ENCODE measurements at places on chromosomes 6 and 20. TPM values are rescaled to one million over a fixed set of nuclear protein-coding genes. Genes with fewer than 3 reads are reported as not detected.

Gene HDAC2
- total RNA-seq = 43.3 TPM

Gene CYP21A2
- total RNA-seq = 0.63 TPM

Gene NRSN1
- total RNA-seq = not detected

- no peak for DNase-seq
Measured at GRCh38 chr20:57860576-57860975, 150.8 kb upstream of the PMEPA1 start.

- DNase-seq = no peak
Measured at GRCh38 chr6:70894001-70894400, 62.9 kb downstream of the B3GAT2 start.

GRCh38 chr6:112305795-112306564, 41.1 kb upstream of the RFPL4B start:
- DNase-seq = no peak

DNA sequence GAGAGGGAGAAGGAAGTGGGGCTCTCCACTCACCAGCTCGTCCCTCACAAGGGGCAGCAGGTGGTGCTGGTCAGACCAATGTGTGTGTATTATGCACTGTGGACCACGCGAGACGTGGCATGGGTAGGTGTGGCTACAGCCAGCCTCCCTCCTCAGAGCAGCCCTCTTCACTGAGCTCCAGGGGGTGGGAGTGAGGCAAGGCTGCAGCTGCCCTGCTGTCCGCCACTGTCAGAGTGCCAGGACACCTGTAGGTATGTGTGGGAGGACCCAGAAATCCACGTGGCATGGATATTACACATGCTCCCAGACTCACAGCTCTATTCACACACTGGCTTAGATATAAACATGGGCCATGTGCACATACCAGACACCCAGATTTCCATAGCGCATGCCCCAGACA, 90.3 kb downstream of the VEGFA start:
- DNase-seq = no peak

DNA sequence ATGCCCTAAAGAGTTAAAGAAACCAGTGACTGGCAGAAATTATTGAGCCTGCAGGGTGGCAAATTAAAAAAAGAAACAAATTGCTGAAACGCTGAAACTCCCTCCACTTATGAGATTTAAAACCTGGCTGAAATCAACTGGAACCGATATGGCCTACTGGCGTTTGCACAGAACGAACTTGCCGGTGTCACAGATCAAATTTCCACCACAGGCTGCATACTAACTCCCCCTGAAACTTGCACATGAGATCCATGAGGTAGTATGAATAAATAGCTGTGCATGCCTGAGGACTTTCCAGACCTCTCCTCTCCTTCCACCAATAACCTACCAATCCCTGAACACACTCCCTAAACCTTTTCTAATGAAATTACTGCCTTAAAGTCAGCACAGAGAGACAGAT, 150.4 kb downstream of the RNGTT start:
- DNase-seq = no peak

DNA sequence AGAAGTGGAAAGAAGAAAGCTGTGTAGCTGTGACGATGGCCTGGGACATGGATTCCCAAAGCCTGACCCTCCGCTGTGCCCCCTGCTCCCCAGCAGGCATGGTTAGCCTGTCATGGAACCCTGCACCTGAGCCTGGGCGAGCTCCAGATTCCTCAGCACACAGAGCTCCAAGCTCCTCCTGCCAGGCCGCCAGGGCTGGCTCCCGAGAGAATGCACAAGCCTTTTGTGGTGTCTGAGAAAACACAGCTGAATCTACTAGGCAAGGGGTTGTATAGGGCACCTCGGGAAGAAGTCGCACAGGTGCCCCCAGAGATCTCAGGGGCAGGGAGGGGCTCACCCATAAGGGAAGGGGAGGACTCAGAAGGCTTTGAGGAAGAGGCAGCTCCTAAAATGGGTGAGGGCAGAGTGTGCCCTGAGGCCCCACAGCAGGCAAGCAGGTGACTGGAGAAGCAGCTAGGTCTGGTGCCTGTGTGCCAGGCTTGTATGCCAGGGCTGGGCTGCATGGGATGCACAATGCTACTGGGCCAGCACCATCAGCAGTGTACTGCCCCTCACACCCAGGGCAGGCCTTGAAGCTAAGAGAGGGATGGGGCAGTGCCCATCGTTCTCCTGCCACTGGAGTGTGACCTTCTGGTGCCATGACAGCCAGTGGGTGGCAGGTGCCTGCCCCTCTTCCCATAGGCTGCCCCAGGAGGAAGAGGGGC, 64.3 kb upstream of the CD93 start:
- DNase-seq = no peak

DNA sequence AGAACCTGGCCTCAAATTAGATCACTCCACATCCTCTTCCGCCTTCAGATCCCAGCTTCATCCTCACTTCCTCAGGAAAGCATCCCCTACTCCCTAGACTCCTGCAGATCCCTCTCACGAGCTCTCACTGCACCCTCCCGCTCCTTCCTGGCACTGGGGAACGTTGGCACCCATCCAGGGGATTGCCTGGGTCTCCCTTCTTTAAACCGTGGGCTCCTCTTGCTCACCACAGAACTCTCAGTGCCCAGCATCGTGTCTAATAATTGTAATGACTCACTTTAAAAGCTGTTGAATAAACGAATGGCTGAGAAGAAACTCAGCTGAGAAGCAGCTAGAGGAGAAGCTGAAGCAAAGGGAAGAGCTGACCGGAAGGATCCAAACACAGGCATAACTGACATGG, 20.4 kb downstream of the ZC3H12D start:
- no peak for DNase-seq

GRCh38 chr20:49001741-49002140, 44.4 kb upstream of the CSE1L start:
- DNase-seq = no peak

Gene SCRT2
- not detected for total RNA-seq

Gene UBE2C
- total RNA-seq = not detected

DNA sequence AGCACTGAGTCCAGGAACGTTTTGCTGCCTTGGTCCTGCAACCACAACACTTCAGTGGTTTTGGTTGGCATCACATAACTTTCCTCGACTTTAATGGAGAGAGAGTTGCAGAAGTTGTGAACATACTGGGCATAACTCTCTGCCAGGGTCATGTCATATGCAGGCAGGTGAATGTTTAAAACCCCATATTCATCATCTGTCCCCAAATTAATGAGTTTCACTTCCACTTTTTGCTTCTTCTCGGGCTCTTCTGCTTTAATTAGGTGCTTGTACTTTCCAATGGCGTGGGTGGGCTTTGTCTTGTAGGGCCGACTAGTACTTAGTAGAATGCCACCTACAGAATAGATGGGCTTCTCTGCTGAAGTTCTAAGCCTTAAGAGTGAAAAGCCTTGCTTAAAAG, 45.2 kb upstream of the TFAP2A start:
- DNase-seq = no peak

GRCh38 chr20:54004445-54004844, 65.9 kb downstream of the BCAS1 start:
- DNase-seq = no peak

- no peak for DNase-seq
Measured at GRCh38 chr6:55266896-55267295, 60.4 kb upstream of the GFRAL start.

Gene ELOVL2
- total RNA-seq = 0.46 TPM

Gene ASXL1
- 139 TPM for total RNA-seq

- no peak for DNase-seq
Measured at GRCh38 chr6:117464700-117465099, 17.8 kb upstream of the DCBLD1 start.

Gene GSTA4
- 22.1 TPM for total RNA-seq

Gene PRR18
- 0.37 TPM for total RNA-seq

Gene BHLHE23
- total RNA-seq = not detected

GRCh38 chr6:169965657-169966311, 214.4 kb downstream of the ERMARD start:
- DNase-seq = no peak

Data from omental fat pad (tissue), 4 donors.